ENCODE measurements at places on chromosomes 2 and 18.

- no peak for DNase-seq
Observed at GRCh38 chr2:64650722-64651338, 2.9 kb downstream of the SERTAD2 start.

GRCh38 chr2:84077496-84077895 is 381.6 kb downstream of the SUCLG1 start:
- DNase-seq: peak; percentile 24

DNA sequence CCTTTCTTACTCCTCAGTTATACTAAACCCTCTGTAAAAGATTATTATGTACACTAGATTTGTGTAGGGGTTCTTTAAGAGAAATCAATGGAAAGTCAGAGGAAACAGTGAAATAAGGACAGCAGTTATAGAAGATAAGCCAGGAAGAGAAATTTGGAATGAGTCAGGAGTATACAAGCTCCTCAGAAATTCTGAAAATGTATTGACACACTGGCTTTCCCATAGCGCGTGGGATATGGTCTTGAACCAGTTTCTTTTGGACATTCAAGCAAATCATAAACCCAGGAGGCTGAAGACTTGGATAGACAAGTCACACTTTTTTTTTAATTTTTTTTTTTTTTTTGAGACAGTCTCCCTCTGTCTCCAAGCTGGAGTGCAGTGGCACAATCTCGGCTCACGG is 316.1 kb upstream of the MMADHC start:
- no peak for DNase-seq

- no peak for DNase-seq
Observed at GRCh38 chr2:227462462-227462951, 9.4 kb upstream of the AGFG1 start.

- no peak for DNase-seq
Observed at GRCh38 chr2:30729031-30729430, 78.2 kb downstream of the CAPN13 start.

GRCh38 chr2:10775831-10776230 is 36.8 kb downstream of the PDIA6 start:
- DNase-seq: no peak

- no peak for DNase-seq
Observed at GRCh38 chr2:69482471-69482870, 45.2 kb upstream of the NFU1 start.

DNA sequence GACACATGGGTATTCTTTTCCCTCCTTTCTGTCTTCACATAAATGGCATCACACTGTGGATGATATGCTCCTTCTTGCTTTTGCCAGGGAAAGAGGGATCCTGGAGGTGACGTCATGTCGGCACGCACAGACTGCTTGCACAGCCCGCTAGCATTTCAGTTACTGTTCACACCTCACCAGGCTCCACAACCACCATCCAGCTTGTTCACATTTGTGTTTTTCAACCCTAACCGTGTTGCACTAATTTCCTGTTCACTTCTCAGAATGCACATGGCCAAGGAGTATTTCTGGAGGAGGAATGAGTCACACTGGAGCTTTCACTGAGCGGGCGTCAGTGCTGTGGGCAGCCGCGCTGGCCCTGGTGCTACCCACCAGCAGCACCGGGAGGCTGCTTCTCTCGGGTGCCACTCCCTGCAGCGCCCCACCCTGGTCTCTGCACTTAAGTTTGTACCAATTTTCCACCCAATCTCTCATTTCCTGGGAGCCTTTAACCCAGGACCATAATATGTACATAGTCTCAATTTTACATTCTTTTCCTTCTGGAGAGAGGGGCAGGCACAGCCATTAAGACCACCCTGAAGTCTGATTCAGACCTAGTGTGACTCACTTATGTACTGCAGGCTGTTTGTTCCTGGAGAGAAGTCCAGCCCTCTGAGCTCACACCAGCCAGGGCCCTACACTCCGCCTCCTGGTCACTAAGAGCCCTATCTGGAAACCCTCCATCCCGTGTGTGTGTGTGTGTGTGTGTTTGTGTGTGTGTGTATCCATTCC is 65.1 kb downstream of the MBP start:
- DNase-seq: peak; percentile 93

- peak; percentile 39 for DNase-seq
Observed at GRCh38 chr18:3319399-3319798, 57.5 kb downstream of the MYL12B start.

DNA sequence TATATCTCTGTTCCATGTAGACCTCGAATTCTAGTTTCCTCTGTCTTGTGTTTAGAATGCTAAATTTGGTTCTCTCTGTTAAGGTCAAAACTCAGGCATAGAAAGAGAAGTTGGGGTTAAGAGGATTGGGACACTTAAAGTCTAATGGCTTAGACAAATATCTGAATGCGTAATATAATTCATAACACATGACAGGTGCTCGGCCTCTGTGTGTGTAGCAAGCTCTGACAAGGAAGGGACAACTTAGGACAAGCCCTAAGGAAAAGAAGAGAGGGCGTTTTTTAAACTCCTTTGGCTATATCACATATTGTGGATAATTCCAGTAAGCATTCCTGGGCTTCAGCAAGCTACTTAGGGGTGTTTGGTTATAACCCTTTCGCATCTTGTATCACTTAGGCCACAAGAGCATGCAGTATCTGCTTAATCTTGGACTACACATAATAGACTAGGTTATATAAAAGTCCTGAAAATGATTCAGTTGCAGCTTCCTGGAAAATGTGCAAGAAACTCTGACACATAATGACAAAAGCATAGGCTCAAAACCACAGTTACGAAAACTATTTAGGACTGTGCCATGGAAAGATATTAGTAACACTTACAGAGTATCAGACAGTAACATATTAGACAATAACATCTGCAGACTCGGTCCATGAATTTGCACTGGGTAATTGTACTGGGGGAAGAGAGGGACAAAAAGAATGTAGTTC is 16.1 kb upstream of the CREB1 start:
- peak; percentile 97 for DNase-seq

DNA sequence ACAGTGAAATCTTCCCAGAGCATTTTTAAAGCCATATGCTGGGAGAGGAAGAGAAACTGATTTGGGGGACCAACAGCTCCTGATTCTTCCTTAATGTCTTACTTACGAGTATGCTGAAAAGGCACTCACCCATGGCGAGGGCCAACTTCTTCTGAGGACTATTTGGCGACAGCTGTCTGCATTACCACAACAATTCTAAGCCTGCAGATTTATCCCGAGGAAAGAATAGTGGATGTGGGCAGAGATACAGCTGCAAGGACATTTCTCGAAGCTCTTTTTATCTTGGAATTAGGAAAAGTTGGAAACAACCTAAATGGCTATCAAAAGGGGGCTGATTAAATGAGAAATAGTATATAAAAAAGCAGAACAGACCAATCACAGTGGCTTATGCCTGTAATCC is 40.3 kb upstream of the FHL2 start:
- DNase-seq: no peak

- peak; percentile 62 for DNase-seq
Observed at GRCh38 chr18:36386150-36386920, 88.8 kb downstream of the FHOD3 start.

DNA sequence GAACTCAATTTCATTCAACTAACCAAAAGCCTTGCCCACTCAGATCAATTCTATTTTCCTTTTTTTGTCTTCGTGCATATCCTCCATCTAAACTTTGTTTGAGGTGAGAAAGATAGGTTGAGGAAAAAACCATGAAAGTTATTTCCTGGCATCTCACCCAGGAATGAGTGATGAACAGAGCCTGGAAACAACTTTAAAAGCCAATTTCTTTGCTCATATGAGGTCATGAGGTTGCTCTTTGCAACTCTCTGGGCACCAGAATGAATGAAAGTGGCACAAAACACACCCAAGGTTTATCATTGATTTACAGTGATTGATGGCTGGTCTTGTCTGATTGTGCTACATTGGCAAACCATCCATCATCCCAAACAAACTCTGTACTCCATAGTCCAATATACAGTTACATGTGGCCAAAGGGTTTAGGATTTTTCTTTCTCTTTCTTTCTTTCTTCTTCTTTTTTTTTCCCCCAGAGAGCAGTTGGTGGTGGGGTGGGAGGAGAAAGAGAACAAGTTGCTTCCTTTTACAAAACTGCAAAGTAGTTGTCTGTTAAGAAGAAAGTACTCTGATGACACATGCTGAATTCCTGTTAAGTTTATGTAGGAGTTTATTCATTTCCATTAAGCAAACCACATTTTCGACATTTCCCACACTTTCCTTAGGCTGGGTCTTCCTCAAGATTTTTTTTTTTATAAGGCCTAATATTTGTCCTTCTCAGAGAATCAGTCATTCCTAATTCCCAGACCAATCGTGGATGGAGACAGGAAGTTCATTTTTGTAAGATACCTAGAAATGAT is 575.9 kb upstream of the ZEB2 start:
- DNase-seq: peak; percentile 72

GRCh38 chr2:130373808-130374365 is 18.0 kb downstream of the PTPN18 start:
- no peak for DNase-seq

DNA sequence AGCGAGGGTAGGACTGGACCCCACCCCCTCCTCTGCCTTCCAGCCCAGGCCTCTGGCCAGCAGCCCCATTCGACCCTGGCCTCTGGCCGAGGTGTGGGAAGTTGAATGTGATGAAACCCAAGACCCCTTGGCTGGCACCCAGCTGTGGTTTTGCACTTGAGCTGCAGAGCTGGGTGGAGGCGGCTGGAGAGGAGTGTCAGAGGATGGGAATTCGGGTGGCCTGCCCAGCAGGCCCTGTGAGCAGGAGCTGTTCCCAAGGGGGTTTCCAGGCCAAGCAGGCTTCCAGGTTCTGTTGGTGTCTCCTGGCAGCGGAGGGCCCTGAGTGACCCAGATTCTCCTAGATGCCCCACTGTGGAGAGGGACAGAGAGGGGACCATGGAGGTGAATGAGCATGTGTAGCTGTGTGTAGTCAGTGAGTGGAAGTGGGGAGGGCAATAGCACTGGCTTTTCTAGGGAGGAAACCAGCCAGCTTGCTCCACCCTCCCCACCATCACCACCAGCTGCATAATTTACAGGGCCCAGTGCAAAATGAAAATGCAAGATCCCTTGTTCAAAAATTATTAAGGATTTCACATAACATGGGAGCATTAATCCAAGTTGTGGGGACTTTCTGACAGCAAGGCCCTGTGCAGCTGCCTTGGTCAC is 172.2 kb upstream of the HAAO start:
- peak; percentile 83 for DNase-seq

DNA sequence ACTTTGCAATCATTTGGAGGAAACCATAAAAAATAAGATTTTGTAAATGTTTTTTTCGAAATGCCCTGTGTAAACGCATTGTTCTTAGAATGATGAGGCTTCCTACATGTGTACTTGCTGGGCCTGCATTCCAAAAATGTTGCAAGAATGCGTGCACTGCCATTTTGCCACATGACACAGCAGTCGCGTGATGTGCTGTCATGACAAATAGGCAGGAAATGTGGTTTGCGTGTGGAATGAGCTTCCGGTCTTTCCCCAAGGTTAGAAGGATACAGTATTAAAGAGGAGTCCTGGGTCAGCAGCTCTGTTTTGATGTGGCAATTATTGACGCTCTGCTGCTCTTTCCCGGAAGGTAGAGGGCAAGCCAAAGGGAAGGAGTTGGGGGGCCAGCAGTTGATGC is 18.1 kb upstream of the SERPINB2 start:
- peak; percentile 92 for DNase-seq

GRCh38 chr2:3575534-3576262 is 638 bp downstream of the RPS7 start:
- DNase-seq: no peak

Data from HT1080 (cell line).